ENCODE measurements at places on chromosomes 7 and 10. TPM values are rescaled to one million over a fixed set of nuclear protein-coding genes. Genes with fewer than 3 reads are reported as not detected.

Gene ADCYAP1R1
- total RNA-seq, result 2.6 TPM

Gene MMP21
- total RNA-seq, result not detected

Gene MAP3K8
- total RNA-seq, result 42.8 TPM

Gene LIPF
- not detected for total RNA-seq

Gene LEP
- total RNA-seq, result 0.89 TPM

Gene CCL24
- total RNA-seq, result not detected

Gene TMEM236
- 0.49 TPM for total RNA-seq

Gene MRLN
- not detected for total RNA-seq

Gene PDK4
- 27.8 TPM for total RNA-seq

Gene TLX1
- total RNA-seq, result not detected

Gene PAPOLB
- 0.29 TPM for total RNA-seq

Data from ureter (tissue), 1 donor.